ENCODE measurements at places on chromosomes 2 and 18.

GRCh38 chr18:59768409-59768808 lies 71.2 kb upstream of the CCBE1 start:
- no peak for DNase-seq

DNA sequence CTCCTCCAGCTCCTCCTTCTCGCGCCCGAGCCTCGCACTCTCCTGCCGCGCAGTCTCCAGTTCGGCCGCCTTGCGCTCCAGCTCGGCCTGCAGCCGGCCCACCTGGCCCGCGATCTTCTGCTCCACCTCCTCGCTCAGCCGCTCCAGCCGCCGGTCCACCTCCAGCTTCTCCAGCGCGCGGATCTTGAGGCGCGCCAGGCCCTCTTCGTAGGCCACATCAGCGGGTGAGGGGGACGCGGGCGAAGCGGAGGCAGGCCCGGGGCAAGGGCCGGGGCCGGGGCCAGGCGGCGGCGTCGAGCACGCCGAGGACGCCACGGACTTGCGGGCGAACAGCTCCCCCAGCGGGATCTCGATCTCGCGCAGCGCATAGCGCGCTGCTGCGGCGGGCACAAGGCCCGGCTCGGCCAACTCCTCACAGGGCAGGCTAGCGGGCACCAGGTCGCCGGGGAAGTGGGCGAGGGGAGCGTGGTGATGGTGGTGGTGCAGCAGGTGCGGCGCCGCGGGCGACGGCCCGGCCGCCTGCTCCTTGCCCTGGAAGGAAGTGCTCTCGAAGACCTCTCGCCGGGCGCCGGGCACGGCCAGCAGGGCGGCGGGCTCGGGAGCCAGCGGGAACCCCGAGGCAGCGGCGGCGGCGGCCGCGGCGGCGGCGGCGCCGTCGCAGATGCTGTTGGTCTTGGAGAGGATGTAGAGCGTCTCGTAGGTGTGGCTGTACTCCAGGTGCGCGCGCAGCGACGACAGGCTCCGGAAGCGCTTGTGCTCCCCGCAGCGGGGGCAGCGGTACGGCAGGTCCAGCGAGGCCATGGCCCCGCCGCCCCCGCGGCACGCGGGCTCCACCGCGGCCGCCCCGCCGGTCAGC lies 15.2 kb downstream of the FBXO41 start:
- no peak for DNase-seq

DNA sequence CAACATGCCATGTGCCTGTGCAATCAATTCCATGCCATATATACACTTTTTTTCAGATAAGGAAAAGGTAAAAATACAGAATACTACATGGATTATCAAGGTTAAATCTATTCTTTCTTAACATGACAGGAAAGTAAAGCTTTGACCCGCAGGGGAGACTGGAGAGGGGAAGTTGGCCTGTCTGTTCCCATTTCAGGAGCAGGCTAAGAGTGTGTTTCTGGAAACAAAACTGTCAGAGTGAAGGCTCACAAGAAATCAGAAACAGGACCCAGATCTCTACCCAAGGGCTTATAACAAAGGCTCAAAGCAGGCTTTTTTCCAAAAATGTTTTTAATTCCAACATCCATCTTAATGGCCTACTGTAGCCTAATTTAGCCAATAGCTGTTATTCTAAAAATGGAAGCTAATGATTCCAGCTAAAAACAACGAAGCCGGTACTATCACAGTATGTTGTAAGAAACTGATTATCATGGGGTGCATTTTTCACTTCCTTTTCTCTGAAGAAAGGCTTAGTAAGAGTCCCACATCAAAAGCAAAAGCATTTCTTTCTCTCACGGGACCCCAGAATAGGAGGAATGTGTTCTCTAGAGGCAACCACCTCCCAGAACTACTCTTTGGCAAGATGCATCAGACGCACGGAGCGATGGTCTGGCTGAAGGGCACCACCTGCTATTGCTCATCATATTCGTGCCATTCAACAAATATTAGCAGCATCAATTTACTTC lies 41.4 kb downstream of the FECH start:
- no peak for DNase-seq

DNA sequence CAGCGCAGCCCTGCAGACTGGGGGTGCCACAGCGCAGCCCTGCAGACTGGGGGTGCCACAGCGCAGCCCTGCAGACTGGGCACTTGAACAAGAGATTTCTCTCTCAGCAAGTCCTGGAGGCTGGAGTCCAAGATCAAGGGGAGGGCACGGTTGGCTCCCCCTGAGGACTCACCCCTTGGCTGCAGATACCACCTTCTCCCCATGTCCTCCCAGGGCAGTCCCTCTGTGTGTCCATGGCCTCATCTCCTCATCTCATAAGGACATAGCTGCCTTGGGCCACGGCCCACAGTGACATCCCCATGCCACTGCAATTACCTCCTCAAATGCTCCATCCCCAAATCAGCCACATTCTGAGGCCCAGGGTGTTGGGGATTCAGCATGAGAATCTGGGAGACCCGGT lies 98.2 kb downstream of the TPO start:
- no peak for DNase-seq

DNA sequence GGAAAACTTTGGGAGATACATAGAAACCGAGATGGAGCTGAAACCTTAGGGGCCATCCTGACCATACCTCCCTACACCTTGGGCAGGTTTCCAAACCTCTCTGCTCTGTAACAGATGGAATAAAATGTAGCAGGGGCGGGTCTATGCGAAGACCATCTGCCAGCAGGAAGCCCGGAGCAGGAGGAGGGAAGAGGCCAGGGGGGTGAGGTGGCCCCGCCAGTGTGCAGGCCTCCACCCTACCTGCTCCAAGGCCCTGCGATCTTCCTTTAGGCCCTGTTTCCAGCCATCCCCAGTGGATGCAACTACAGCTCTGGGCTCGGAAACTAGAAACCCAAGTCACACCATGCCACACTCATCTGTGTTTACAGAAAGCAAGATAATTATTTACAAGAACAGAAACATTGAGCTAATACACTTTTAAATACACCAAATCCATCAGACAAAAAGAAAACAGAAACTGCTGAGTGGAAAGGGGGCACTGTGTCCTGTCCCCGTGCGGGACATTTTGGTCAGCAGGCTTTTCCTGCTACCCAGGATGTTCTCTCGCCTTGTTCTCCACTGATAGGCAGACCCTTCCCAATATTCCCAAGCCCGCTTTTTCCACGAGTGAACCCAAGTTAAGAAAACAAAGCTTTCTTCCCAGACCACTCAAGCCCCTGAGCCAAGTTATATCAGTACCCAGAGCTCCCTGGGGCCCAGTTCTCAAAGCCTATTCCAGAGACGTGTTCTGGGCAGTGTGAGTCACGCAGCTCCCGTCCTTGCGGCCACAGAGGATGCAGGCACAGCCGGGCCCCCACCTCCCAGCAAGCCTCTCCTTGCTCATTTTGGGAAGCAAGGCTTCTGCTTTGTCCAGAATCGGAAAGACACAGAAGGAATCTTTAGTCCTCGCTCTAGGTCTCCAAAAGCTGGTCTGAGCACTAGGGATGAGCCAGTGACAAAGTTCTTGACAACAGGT lies 17.3 kb downstream of the CIB4 start:
- DNase-seq, result no peak
